ENCODE measurements at places on chromosomes 7 and 10. TPM values are rescaled to one million over a fixed set of nuclear protein-coding genes. Genes with fewer than 3 reads are reported as not detected.

The NANOS1 gene
- polyA plus RNA-seq: not detected

The HPSE2 gene
- polyA plus RNA-seq: 0.81 TPM

GRCh38 chr10:68595513-68595912 is 35.4 kb downstream of the TET1 start:
- no peak overlapping the region for H3K27ac ChIP-seq
- no peaks in the 10 kb centered on the region for H3K36me3 ChIP-seq
- no peaks in the 10 kb centered on the region for H3K27me3 ChIP-seq
- no peaks in the 10 kb centered on the region for H3K4me1 ChIP-seq
- H3K4me3 ChIP-seq: no peak overlapping the region

DNA sequence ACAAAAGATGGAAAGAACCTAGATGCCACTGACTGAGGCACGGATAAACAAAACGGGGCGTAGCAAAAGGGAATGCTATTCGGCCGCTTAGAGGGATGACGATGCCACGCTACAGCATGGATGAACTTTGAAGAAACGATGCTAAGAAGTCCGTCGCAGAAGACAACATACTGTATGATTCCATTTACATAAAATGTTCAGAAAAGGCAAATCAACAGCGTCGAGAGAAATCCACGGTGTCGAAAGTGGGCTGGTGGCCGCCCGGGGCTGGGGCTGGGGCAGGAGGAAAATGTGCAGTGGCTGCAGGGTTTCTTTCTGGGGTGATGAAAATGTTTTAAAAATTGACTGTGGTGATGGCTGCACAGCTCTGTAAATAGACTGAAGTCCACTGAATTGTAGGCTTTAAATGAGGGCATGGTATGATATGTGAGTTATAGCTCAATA is 24.1 kb downstream of the GNA12 start:
- H3K27ac ChIP-seq: no peak overlapping the region
- DNase-seq: no peak
- no peaks in the 10 kb centered on the region for H3K27me3 ChIP-seq
- peaks cover 10% of the 10 kb centered on the region for H3K36me3 ChIP-seq
- H3K4me1 ChIP-seq: peaks cover 12% of the 10 kb centered on the region
